Fibroblast of skin of right quadriceps (primary cell): ENCODE measurements at places on chromosomes 1 and 21.

GRCh38 chr1:168321945-168322344 is 41.3 kb downstream of the TBX19 start:
- DNase-seq, result peak; percentile 36

DNA sequence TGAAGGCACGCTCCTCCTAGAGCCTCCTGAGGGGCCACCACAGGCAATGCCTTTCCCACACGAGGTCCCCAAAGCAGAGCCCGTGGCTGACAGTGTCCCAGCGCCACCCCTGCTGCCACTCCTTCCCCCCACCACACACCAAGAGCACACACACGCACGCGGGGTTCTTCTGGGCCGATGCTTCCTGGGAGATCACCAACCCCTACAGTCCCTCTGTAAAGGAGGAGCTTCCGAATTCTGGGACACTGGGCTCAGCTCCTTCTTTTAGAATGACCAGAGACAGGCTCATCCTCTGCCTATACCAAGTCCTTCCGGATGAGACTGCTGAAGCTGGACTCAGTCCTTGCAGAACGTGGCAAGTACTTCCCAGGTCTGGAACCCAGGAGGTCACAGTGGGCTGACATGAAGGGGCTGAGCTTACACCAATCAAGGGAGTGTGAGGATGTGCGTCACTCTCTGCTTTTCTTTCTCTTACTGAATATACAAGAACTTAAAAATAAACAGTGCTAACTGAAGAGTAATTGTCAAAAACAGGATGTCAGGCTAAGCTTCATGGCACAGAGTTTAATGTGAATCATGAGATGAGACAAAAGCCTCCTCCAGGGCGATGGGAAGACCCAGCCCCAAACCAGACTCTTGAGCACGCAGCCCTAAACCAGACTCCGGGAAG is 12.7 kb downstream of the SSU72 start:
- no peak for DNase-seq

DNA sequence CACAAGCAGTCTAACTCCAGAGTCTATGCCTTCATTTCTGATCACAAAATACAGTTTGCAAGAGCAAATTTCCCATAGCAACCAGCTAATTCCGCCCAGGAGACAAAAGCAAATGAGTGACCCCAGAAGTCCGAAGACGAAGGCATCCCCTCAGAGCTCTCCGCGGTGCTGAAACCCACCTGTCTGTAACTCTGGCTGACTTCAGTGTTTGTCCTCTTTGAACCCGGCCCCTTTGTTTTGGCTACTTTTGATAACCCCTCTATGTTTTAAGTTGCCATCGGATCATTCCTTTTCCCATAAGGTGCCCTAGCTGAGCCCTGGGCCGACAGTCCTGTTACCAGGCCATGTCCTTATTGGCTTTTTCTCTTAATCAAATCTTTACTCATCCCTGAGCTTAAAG is 515.8 kb downstream of the PTPRU start:
- DNase-seq, result no peak

DNA sequence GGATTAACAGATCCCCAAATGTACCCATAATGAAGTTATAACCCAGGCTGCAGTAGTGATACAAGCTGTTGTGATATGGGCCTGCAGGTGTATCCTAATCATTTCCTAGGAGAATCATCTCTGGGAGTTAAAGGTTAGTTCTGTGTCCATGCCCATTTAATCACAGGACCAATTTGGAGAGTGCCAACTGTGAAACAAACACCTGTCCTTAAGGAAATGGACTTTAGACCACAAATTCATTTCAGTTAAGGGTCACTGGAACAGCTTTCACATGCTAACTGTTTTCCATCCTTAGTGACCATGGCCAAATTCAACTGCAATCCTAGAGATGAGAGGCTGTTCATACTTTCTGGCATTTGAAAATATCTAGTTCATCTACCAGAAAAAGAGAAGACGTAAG is 160.9 kb downstream of the GPATCH2 start:
- DNase-seq, result no peak
